ENCODE measurements at places on chromosomes 7 and 10.

- no peak for DNase-seq
Observed at GRCh38 chr7:151031011-151031410, 2.8 kb downstream of the ABCB8 start.

- DNase-seq: no peak
Observed at GRCh38 chr10:131480861-131481260, 169.3 kb upstream of the TCERG1L start.

- no peak for DNase-seq
Observed at GRCh38 chr7:72805526-72806494, 22.2 kb downstream of the TYW1B start.

DNA sequence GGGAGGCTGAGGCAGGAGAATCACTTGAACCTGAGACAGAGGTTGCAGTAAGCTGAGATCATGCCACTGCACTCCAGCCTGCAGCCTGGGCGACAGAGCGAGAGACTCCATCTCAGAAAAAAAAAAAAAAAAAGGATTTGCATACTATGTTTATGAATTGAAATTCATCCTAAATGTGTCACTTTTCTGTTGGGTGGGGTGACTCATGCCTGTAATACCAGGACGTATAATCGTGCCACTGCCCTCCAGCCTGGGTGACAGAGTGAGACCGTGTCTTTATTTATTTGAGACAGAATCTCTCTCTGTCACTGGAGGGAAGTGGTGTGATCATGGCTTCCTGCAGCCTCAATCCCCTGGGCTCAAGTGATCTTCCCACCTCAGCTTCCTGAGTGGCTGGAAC lies 5.8 kb downstream of the ZNF212 start:
- no peak for DNase-seq

DNA sequence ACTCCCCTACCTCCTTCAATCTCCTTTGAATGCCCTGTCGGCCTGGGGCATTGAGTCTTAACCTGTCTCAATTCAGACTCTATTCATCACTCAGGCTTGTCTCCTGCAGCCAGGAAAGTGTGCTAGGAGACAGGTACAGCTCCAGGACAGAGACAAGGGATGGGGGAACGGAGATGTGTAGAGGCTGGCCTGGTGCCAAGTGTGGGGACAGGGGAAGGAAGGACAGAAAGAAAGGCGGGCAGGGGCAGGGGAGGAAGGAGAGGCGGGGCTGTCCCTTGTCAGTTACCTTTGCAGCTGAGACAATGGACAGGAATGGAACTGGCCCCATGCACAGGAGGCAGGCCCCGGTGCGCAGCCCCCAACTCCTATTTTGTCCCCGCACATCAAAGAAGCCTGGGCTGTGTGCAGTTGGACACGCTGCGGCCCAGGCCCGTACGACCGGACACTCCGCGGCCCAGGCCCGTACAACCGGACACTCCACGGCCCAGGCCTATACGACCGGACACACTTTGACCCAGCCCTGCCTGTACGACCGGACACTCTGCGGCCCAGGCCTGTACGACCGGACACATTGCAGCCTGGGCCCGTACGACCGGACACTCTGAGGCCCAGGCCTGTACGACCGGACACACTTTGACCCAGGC lies 36.9 kb downstream of the CHST15 start:
- no peak for DNase-seq

DNA sequence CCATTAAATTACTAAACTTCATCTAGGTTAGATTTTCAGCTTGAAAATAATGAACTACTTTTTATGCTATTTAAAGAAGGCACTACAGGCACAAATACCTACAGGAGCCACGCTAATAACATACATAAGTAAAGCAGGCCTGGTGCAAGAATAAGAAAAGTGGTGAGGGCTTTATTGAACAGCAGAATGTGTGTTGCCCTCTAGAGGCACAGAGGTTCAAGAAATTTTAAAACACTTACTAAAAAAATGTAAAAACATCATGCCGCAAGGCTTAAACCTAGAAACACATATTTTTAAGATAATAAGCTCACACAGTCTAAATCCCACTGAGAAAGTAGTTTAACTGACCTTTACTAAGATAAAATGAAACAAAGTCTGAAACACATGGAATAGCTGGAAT lies 20.3 kb downstream of the CACUL1 start:
- DNase-seq: no peak

- no peak for DNase-seq
Observed at GRCh38 chr10:130513686-130514476, 377.7 kb downstream of the GLRX3 start.
